ENCODE measurements at places on chromosomes 5 and 9. TPM values are rescaled to one million over a fixed set of nuclear protein-coding genes. Genes with fewer than 3 reads are reported as not detected.

GRCh38 chr9:70789086-70789485 lies 332.3 kb downstream of the TRPM3 start:
- H3K4me1 ChIP-seq: no peaks in the 10 kb centered on the region
- no peak for DNase-seq
- H3K27me3 ChIP-seq: no peaks in the 10 kb centered on the region
- no peaks in the 10 kb centered on the region for H3K36me3 ChIP-seq
- H3K4me3 ChIP-seq: no peak overlapping the region
- H3K27ac ChIP-seq: no peak overlapping the region

- no peak for DNase-seq
- H3K4me1 ChIP-seq: no peaks in the 10 kb centered on the region
- H3K27ac ChIP-seq: no peak overlapping the region
- no peaks in the 10 kb centered on the region for H3K36me3 ChIP-seq
Observed at GRCh38 chr5:3056866-3057265, 305.4 kb upstream of the IRX2 start.

SPAAR gene
- total RNA-seq: 0.22 TPM

- H3K4me3 ChIP-seq: no peak overlapping the region
- no peaks in the 10 kb centered on the region for H3K36me3 ChIP-seq
- no peak overlapping the region for H3K27ac ChIP-seq
- no peak for DNase-seq
- H3K27me3 ChIP-seq: peaks cover 6% of the 10 kb centered on the region
Observed at GRCh38 chr5:127097278-127097677, 24.0 kb upstream of the C5orf63 start.

DNA sequence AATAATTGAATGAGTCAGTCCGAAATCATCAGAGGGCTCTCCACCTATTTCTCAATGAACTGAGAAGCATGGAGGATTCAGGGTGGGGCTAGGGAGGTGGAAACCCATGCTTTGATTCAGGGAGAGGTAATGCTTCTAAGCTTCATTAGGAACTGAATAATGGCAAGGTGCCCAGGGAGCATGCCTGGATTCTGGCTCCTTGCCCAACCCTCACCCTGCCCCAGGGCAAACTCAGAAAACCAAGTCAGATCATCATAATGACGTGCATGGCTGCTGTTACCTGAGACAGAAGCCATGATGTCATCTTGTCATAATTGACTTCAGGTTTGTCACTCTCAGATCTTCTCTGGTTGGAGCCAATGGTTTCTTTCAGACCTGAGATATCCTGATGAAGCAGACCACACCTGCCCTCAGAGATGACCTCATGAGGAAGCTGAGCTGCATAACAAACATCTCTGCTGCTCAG lies 199.6 kb downstream of the SYK start:
- peaks cover 28% of the 10 kb centered on the region for H3K4me1 ChIP-seq
- DNase-seq: no peak
- H3K36me3 ChIP-seq: no peaks in the 10 kb centered on the region

DNA sequence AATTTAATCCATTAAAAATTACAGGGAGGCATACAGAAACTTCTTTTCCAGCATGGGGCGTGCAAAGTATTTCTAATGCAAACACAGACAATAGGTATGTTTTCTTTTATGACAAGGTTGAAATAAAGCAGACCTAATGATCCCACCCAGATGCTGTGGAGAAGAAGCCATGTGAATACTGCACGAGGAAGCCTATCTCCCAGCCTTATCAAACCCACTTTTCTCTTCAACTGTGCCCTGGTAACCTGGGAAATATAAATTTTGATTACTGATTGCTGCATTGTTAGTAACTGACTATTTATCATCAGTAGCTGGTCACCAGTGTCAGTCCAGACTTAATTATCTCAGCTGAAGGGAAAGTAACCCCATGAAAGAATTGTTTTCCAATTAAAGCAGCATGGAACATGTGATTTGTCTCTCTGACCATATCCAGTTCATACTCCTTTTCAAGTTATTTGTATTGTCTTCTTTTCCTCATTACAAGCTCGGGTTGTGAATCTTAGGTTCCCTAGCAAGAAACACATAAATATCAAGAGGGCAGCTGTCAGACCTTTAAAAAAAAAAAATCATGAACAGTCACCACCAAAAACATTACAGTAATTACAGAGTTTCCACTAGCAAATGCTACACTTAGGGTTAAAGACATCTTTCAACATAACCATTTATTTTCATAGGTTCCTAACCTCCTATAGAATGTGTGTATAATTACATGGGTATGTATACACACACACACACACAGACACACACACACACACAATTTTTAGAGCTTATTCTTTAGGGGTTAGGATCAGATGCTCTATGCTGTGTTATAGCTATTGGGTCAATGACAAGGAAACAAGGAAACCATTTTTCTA lies 50.3 kb downstream of the SEMA6A start:
- H3K27ac ChIP-seq: no peak overlapping the region
- H3K4me1 ChIP-seq: peaks cover 32% of the 10 kb centered on the region
- DNase-seq: no peak
- H3K27me3 ChIP-seq: no peaks in the 10 kb centered on the region
- no peak overlapping the region for H3K4me3 ChIP-seq

MEGF10 gene
- total RNA-seq: not detected

AGXT2 gene
- total RNA-seq: not detected

MEGF9 gene
- 20.8 TPM for total RNA-seq

DNA sequence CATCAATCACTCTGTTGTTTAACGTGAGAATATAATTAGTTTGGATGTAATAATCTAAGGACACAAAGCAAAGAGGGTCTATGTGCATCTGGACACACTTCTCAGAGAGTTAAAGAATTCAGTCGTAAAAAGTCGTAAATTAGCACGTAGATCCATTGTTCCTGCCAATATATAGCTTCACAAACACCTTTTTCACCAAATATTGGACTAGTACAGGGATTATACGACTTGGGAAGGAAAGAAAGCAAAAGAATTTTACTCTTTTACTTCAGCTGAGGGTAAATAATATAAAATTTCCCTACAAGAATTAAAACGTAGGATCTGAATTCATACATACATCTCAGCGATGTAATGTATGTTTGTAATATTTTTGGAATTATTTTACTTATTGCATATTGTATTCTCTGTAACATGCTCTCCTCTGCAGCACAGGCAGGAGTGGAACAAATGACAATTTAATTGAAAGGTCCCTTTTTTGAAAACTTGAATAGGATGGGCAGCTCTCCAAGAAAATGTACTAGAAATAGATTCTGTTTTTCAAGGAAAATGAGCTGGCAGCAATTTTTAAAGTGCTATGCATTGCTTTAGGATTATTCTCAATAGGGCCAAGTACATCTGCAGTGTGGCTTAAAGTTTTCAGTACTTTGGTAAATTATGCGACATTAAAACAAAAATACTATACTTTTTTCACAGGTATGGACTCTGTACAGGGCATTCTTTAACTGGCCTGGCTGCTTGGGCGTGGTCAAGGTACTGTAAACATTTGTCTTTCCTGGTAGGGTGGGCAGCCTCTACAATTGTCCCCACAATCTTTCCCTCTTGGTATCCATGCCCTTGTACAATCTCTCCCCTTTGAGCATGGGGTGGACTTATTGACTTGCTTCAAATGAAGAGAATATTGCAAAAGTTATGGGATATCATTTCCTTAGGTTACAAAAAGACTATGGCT lies 39.7 kb upstream of the HSD17B4 start:
- peak overlapping the region; percentile 70 for H3K4me3 ChIP-seq
- no peak overlapping the region for H3K27ac ChIP-seq

DNA sequence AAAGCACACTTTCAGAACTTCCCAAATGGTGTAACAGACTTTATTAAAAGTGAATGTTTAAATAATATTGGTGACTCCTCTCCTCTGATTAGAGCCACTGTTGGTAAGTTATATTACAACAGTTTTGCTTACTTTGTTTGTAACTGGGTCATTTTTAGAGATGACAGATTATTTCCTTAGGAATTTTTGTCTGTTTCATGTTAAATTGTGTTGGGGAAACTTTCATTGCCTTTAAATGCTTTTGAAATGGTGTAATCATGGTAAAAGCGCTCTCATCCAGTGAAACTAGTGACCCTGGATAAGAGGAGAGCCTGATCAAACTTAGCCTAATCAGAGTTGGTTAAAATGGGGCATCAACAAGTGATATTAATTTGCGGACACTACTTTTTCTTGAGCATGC lies 39.4 kb downstream of the TNPO1 start:
- DNase-seq: no peak
- H3K36me3 ChIP-seq: peaks cover 15% of the 10 kb centered on the region
- H3K27me3 ChIP-seq: no peaks in the 10 kb centered on the region
- no peak overlapping the region for H3K27ac ChIP-seq
- H3K4me1 ChIP-seq: peaks cover 10% of the 10 kb centered on the region

GRCh38 chr5:32828492-32828891 lies 117.4 kb downstream of the NPR3 start:
- no peaks in the 10 kb centered on the region for H3K36me3 ChIP-seq
- no peak for DNase-seq
- no peaks in the 10 kb centered on the region for H3K27me3 ChIP-seq
- H3K4me1 ChIP-seq: no peaks in the 10 kb centered on the region
- H3K4me3 ChIP-seq: no peak overlapping the region

C9 gene
- not detected for total RNA-seq

- H3K4me1 ChIP-seq: no peaks in the 10 kb centered on the region
- DNase-seq: no peak
- H3K36me3 ChIP-seq: no peaks in the 10 kb centered on the region
- no peaks in the 10 kb centered on the region for H3K27me3 ChIP-seq
- H3K4me3 ChIP-seq: no peak overlapping the region
- peak overlapping the region; percentile 36 for H3K27ac ChIP-seq
Observed at GRCh38 chr5:74935752-74936091, 69.5 kb upstream of the FAM169A start.

DNA sequence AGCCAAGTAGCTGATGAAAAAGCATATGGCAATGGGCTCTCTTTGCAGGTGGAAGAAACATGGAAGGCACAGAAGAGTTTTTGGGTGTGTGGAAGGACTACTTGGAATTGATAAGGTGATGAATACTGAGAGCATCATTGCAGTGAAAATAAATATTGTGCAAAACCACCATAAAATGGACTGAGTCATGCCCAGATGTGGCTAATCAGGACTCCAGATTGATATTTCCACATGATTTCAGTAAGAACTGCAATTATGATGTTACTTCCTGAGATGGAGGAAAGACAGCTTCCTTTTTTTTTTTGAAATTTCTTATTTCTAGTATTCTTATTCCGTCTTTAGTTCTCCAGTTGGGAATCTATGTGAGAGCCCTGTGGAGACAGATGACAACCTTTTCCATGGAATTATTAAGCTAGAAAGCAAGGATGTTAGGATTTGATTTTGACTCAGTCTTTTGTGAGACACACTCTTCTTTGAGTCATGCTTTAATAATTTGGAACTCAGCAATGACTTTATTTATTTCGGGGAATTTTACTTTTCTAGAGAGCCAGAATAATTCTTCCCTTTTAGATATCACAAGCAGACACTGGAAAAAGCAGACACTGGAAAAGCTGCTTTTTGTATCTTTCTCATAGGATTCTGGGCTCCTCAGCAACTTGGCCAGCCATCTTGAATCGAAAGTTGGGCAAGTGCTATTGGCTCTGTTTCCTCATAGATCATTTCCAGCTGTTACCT lies 94.2 kb upstream of the VCAN start:
- H3K4me3 ChIP-seq: no peak overlapping the region
- no peak for DNase-seq
- no peaks in the 10 kb centered on the region for H3K4me1 ChIP-seq
- H3K36me3 ChIP-seq: no peaks in the 10 kb centered on the region

DNA sequence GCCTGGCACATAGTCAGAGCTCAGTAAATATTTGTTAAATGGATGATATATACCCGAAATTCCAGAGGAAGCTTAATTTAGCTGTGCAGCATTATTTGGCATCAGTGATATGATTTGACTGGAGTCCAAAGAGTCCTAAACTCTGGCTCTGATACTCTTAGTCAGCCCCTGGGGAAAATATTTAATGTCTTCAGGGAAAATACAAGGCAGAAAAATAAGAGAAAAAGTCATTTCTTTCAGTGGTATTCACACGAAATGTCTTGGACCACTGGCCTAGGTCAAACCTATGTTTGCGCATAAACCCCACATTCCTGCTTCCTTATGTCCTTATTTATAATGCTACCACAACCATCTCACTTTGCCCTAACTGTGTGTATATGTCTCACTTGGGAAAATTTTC lies 23.8 kb downstream of the GLRA1 start:
- H3K27me3 ChIP-seq: no peaks in the 10 kb centered on the region
- H3K27ac ChIP-seq: no peak overlapping the region

DNA sequence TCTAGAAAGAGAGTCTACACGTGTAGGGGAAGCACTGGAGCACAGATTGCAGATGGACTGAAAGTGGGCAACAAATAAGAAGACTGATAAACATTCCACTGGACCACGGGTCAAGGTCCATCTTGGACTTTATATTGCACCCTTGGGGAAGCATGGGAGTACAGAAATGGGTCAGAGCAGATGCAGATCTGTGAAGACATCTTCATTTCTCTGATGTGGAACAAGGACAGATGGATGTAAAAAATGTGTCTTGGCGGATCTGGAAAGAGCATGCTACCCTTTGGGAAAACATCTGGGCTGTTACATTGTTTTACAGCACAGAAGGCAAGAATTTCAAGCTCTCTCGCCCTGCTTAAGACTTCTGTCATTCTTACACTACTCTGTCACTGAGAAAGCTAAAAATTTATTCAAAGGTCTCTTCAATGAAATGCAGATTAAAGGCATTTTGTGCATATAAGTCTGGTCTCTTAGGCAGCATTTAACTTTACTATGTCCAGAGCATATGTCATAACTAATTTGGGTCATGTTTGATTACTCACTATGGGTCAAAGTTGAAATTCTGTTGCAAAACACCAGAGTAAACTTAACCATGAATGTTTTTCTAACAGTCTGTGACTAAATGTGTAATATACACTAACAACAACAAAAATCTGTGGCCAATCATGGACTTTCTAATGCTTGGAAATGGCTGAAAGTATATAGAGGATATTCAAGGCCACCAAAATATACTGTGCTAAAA lies 756.4 kb upstream of the DMAC1 start:
- no peaks in the 10 kb centered on the region for H3K4me1 ChIP-seq
- H3K27me3 ChIP-seq: no peaks in the 10 kb centered on the region
- no peak overlapping the region for H3K27ac ChIP-seq
- H3K4me3 ChIP-seq: no peak overlapping the region

GRCh38 chr5:157217289-157218024 lies 36.8 kb downstream of the ITK start:
- H3K36me3 ChIP-seq: no peaks in the 10 kb centered on the region
- no peak overlapping the region for H3K4me3 ChIP-seq
- H3K27ac ChIP-seq: no peak overlapping the region

TXNDC8 gene
- not detected for total RNA-seq

DNA sequence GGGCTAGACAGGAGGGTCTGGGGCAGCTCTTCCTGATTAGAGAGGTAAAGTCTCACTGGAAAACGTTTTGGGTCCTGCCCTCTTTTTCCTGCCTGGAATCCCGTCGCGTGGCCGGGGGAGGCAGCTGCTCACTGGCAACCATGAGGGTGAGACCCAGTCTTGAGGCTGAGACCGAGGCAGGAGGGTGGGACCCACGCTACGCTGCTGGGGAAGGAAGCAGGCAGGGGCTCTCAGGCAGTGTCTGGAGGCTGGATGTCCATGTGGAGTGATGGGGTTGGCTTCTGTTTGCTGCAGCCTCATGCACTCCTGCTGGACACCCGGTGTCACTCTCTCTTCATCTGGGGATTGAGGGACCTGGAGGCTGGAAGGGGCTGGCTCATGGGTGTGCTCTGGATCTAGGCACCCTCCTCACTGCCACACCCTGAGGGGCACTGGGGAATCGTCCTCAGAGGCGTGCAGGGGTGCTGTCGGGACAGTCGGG lies 11.3 kb upstream of the SLC2A6 start:
- no peak overlapping the region for H3K27ac ChIP-seq
- peaks cover 7% of the 10 kb centered on the region for H3K4me1 ChIP-seq
- no peaks in the 10 kb centered on the region for H3K36me3 ChIP-seq
- H3K27me3 ChIP-seq: no peaks in the 10 kb centered on the region
- no peak for DNase-seq
- no peak overlapping the region for H3K4me3 ChIP-seq

- H3K27ac ChIP-seq: no peak overlapping the region
- H3K36me3 ChIP-seq: no peaks in the 10 kb centered on the region
- H3K4me3 ChIP-seq: no peak overlapping the region
- H3K4me1 ChIP-seq: no peaks in the 10 kb centered on the region
Observed at GRCh38 chr5:37568018-37568753, 189.1 kb downstream of the WDR70 start.

All from esophagus squamous epithelium (tissue), 5 donors.